CD4-positive, alpha-beta T cell treated with Interleukin-21 for 1 hour (primary cell): ENCODE measurements at places on chromosomes 2 and 18.

- DNase-seq: no peak
Measured at GRCh38 chr2:46534589-46534988, 55.2 kb downstream of the TMEM247 start.

DNA sequence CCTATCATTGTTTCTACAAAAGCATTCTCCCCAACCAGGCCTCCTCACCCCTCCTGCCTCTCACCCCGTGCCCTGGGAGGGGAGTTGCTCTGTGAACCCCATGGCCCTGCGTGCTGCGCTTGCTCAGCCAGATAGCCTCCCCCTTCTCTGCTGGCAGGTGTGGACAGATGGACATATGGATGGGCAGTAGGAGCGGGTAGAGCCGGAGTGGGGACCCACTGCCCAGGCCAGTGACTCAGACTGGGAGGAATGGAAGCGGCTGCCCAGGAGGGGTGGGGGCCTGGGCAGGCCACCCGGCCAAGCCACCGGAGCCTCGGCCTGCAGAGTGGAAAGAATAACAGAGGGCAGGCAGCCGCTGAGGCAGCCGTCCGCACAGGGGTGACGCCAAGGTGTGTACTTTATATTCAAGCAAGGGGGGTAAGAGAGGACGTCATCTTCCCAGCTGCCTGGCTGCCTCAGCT, 8.7 kb downstream of the CYP26B1 start:
- no peak for DNase-seq

DNA sequence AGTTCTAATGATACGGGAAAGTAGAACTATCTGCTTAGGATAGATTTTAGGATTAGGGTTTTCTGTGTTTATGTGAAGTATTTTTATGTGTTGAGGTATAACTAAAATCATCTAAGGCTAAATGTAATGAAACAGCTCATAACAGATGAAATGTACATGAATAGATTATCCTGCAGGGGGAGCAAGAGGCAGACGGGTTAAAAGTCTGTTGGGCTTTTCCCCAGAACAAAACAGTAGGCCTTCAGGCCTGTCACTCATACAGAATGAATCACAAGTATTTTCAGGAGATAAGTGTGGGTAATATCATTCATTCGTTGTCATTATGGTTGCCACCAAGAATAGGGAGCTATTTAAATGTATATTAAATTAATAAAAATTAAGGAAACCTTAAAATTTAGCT, 107.9 kb upstream of the IL1R2 start:
- peak; percentile 46 for DNase-seq

DNA sequence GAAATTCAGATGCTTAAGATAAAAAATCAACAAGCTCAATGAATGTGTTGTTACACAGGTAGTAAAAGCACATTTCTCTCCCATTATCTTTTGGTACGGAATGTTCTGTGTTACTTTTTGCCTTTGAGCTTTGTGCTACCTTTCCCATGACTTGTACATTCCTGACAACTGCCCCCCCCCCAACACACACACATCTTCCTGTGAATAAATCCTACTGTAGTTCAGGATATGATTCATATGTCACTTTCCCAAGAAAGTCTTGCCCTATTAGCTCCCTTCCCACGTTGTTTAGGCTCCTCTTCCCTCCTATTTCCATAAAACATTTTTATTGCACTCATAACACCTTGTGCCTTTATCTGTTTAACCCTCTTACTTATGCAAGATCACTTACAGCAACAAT, 442.6 kb upstream of the LRATD1 start:
- DNase-seq: no peak

GRCh38 chr2:86352137-86352726, 14.8 kb upstream of the REEP1 start:
- no peak for DNase-seq

GRCh38 chr2:68819556-68819955, 51.6 kb downstream of the BMP10 start:
- DNase-seq: no peak

- no peak for DNase-seq
Measured at GRCh38 chr2:118992740-118993391, 50.9 kb downstream of the MARCO start.

DNA sequence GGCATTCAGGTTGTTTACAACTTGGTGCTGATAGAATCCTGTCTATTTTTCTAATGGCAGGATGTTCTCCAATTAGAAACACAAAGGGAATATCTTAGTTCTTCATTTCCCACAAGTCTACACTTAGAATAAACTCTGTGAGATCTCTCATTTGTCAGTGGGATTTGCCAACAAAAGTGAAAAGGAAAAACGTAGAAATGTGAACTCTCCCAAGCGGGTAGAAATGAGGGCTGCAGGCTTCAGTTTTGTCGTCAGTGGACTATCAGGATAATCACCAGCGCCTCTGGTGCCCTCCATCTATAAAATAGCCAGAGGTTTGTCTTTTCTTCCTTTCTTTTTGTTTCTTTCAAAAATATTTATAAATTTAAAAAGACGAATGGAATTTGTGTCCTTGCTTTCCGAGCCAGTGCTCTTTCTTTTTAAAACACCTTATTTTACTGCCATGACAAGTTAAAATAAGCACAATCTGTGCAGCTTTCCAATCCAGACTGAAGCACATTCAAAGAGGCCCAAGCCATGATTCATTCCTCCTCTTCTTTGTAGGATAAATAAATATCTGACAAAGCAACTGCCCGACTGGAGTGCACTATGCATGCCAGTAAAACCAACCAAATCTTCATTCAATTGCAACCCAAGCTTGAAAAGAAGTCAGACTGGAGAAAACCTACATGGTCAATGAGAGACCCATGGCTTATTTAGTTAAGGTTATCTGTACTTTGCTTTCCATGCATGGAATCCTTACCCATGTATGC, 185.8 kb downstream of the ANKRD44 start:
- DNase-seq: no peak
